HT1080 (cell line): ENCODE measurements at places on chromosomes 4 and X. TPM values are rescaled to one million over a fixed set of nuclear protein-coding genes. Genes with fewer than 3 reads are reported as not detected.
A peak's percentile ranks its signal among the peaks of the same experiment; 100 is the strongest.

GRCh38 chr4:110950731-110951130 is 327.9 kb upstream of the PITX2 start:
- DNase-seq = no peak

TDO2 gene
- 0.50 and 1.0 TPM in 2 replicates for total RNA-seq

HSFX1 gene
- total RNA-seq = 0.19 and 0.70 TPM in 2 replicates

- no peak for DNase-seq
Observed at GRCh38 chrX:106672527-106672926, 54.0 kb upstream of the RNF128 start.

ARL9 gene
- total RNA-seq = not detected in 2 replicates

GRCh38 chrX:153766098-153766817 is 2.2 kb downstream of the PLXNB3 start:
- DNase-seq = peak; percentile 77

GPRASP1 gene
- total RNA-seq = 0.18 and 0.43 TPM in 2 replicates

DNA sequence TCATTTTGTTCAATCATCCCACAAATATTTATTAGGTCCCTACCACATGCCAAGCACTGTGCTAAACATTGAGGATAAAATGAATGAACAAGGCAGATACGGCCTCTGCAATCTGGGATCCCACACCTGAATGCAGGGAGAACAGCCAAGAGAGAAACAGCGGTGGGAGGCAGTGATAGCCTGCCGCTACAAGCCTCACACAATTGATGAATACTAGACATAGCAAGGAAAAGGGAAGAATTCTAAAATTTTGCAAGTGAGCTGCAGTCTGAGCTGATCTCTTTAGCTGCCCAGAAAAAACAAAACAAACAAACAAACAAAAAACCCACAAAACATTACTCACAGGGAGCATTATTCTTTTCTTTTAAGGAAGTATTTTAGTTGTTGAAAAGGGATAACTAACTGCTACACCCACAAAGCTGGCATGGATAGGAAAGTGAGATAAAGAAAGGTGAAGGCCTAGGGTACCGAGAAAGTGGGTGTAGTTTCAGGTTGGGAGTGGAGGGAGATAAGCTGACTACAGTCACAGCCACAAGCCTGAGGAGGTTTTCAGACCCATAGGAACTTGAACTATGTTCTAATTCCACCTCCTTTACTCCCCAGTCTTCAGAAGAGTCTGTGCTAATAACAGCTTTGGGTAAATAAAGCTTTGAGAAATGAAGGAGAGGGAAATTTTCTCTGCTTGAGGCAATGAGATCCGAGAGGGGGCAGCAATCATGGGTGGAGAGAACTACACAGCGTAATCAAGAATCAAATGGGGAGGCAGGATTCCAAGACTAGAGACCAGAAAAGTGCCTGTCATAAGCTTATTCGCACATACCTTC is 85.4 kb downstream of the SH3RF1 start:
- no peak for DNase-seq

SPANXN3 gene
- total RNA-seq = 1.1 and 2.4 TPM in 2 replicates

- peak; percentile 53 for DNase-seq
Observed at GRCh38 chr4:76748649-76749048, 149.3 kb downstream of the SOWAHB start.

GRCh38 chrX:68846536-68846935 is 17.7 kb downstream of the EFNB1 start:
- no peak for DNase-seq

- DNase-seq = no peak
Observed at GRCh38 chrX:70022616-70023015, 27.1 kb downstream of the AWAT2 start.

DUSP9 gene
- total RNA-seq = not detected in 2 replicates

SFRP2 gene
- total RNA-seq = not detected in 2 replicates

SMR3B gene
- total RNA-seq = not detected in 2 replicates

IQCM gene
- total RNA-seq = not detected in 2 replicates

DNA sequence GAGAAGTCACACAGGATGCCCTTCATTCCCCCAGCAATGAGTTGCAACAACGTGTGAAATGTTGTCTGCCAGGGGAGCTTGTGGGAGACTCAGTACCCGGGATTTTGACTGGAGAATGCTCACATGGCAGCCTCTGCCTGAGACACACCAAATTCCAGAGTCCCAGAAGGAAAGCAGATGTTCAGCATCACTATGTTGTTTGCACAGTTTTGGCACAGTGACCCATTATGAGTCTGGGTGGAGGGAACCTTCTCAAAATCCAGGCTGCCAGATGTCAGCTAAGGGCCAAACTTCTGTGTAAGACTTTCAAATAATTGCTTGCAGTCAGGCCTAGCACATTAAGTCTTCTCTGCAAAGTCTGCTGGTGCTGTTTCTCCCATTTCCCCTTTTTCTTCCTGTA is 1029.7 kb upstream of the TENM3 start:
- no peak for DNase-seq

FANCB gene
- total RNA-seq = 6.3 and 6.7 TPM in 2 replicates

- no peak for DNase-seq
Observed at GRCh38 chrX:48459483-48459882, 10.6 kb downstream of the SLC38A5 start.

GRCh38 chr4:12036450-12036849 is 607.8 kb upstream of the HS3ST1 start:
- DNase-seq = no peak

DNA sequence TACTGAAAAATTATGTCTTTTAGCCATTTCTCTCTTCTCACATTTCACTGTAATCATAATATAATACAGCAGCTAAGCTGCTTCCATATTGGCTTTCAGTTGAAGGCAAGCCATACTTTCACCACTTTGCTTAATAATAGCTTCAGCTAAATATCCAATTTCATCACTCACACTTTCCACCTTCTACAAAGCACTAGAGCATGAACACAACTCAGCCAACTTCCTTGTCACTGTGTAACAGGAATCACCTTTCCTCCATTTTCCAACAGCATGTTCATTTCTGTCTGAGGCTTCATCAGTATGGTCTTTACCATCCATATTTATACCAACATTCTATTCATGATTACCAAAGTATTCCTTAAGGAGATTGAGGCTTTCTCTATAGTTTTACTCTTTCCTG is 219.8 kb upstream of the CTSO start:
- DNase-seq = no peak

- no peak for DNase-seq
Observed at GRCh38 chr4:3511187-3511586, 21.0 kb downstream of the LRPAP1 start.

RNF150 gene
- 0.37 and 0.73 TPM in 2 replicates for total RNA-seq

- peak; percentile 94 for DNase-seq
Observed at GRCh38 chr4:40255393-40256281, 58.8 kb downstream of the RHOH start.

DNA sequence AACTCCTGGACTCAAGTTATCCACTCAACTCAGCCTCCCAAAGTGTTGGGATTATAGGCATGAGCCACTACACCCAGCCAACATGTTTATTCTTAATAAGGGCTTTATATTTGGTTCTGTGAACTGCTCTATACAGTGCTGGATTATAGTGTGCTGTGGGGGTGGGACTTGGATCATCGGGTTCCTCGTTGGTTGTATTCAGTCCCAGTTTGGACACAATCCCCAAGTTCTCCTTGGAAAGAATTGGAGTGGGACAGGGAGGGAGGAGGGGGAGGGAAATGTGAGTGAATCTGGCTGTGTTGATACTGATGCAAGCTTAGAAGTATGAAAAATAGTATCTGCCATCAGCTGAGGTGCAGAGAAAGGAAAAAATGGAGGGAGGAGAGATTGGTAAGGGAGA is 121.3 kb downstream of the KIT start:
- no peak for DNase-seq

GRCh38 chr4:5545271-5545670 is 163.1 kb downstream of the EVC2 start:
- DNase-seq = no peak

GJB1 gene
- not detected in 2 replicates for total RNA-seq

DNA sequence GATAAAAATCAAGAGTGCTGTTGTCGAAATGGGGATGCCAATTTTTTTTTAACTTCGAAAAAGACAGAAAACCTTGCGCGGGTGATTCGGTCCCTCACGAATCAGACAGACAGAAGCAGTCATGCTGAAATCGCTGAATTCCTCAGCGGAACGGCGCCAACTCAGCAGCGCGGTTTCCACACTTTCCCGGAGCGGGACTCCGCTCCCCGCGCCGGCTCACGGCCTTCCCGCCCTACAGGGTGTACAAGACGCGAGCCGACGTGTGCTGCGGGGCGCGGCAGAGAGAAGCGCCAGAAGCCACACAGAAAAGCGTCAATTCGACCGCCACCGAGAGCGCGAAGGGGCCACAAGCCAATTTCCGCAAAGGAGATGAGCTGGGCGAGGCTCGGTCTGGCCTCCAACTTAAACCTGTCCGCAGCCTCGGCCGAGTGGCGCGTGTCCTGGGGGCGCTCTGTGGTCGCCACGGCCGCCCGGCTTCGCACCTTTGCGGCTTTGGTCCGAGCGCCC is 1.3 kb downstream of the NEXMIF start:
- DNase-seq = no peak

DNA sequence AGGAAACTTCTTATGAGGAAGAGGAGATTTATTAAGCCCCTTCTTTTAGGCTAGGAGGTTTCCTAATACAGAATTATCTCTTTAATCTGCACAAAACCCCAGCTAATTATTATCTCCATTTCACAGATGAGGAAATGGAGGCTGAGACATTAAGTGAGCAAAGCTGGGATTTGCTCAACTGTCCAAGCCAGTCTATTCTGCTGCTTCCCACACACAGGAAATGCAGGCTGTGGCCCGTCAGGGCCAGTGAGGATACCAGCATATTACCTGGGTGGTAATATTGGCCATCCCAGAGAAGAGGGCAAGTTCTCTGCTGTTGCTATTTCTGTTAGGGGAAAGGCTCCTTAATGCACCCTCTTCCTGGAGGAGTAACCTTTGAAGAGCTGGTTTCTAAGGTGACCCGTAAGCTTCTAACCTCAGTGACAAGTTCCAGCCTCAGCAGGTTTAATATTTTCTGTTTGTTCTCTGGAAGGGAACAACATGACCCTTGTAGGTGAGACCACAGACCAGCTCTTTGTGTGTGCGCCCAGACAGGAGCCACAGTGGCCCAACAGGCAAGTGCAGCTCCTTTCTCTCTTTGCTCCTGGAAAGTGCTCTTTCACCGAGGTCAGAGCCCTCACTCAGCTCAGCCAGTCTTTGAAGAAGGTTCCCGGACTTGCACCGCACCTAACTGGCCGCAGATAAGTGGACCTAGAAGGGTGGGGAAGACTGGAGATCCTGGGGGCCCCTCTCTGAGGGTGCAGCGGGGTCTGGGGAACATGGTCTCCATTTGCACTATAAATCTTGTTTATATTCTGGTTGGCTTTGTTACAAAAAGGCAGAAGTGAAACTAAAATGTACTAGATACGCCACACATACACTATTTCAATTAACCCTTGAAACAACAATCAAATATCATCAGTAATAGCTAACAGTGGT is 35.5 kb downstream of the TBC1D9 start:
- no peak for DNase-seq

- DNase-seq = no peak
Observed at GRCh38 chrX:125093852-125094251, 225.8 kb upstream of the TEX13C start.

GRCh38 chr4:1722551-1723118 is 1.3 kb downstream of the TACC3 start:
- DNase-seq = no peak
